ENCODE measurements at places on chromosomes 7 and 10.

DNA sequence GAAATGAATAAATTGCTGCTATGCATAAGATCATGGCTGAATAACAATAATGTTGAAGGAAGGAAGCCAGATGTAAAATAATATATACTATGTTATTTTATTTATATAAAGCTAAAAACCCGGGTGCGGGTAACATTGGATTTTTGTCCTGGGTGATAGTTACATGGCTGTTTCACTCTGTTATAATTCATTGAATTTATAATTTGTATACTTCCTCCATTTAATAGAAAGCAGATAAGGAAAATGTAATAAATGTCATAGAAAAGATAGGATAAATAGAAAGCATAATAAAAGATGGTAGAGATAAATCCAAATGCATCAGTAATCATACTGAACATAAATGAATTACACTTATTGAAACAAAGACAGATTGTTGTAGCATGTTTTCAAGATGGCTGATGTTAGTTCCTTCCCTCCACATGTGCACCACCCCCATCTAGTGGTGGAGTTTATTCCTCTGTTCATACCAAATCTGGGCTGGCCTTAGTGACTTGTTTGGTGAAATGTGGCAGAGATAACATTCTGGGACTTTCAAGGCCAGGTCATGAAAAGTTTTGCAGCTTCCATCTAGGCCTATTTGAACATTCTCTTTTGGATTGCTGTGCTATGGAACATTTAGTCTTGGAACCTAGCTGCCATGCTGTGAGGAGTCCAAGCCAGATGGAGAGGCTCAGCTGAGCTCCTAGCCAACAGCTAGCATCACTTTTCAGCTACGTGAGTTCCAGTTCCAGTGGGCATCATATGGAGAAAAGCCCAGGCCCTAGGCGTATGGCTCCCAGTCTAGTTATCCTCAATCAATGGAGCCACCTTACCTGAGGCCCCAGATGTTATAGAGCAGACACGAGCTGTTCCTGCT lies 46.9 kb downstream of the AHCYL2 start:
- peak; percentile 60 for DNase-seq

GRCh38 chr7:40822861-40823260 lies 688.1 kb downstream of the SUGCT start:
- no peak for DNase-seq

DNA sequence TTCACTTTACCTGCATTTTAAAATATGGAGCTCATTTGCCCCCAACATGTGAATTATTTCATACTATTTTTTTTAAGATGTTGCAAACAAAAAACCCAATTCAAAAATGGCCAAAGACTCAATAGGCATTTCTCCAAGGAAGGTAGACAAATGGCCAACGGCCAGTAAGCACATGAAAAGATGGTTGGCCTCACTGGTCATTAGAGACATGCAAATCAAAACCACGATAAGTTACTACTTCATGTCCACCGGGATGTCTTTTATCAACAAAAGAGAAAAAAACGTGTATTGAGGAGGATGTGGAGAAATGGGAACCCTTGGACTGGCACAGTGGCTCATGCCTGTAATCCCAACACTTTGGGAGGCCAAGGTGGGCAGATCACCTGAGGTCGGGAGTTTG lies 3.4 kb upstream of the CTBP2 start:
- DNase-seq: no peak

GRCh38 chr7:140015471-140015970 lies 47.2 kb downstream of the PARP12 start:
- no peak for DNase-seq

- no peak for DNase-seq
These were observed 45.0 kb upstream of the DIP2C start for GRCh38 chr10:734481-734880.

- no peak for DNase-seq
These were observed 170.4 kb downstream of the MAGI2 start for GRCh38 chr7:79282882-79283602.

GRCh38 chr10:91185239-91185875 lies 35.1 kb upstream of the PCGF5 start:
- DNase-seq: no peak

Data from activated CD4-positive, alpha-beta T cell treated with anti-CD3 and anti-CD28 coated beads for 4 hours (primary cell).